Fibroblast of pulmonary artery (primary cell): ENCODE measurements at places on chromosomes 7 and 10.

GRCh38 chr7:30278849-30279652 is 5.3 kb upstream of the ZNRF2 start:
- no peak for DNase-seq

GRCh38 chr10:1328161-1328823 is 272.1 kb downstream of the WDR37 start:
- no peak for DNase-seq

- DNase-seq = no peak
Measured at GRCh38 chr7:47188653-47189315, 393.1 kb downstream of the TNS3 start.

DNA sequence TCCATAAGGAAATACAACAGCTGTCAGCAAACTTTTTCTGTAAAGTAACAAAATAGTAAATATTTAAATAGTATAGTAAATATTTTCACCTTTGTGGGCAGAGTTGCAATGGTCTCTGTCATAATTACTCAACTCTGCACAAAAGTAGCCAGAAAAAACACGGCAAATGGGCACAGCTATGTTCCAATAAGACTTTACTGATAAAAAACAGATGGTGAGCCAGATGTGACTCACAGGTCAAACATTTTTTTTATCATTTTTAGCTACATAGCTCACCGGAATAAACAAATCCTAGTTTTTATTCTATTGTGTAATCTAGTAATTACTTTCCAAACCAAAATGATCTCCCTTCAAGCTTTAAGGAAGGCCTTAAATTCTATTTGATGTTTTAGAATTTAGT is 55.3 kb downstream of the NCAPG2 start:
- peak; percentile 92 for DNase-seq

DNA sequence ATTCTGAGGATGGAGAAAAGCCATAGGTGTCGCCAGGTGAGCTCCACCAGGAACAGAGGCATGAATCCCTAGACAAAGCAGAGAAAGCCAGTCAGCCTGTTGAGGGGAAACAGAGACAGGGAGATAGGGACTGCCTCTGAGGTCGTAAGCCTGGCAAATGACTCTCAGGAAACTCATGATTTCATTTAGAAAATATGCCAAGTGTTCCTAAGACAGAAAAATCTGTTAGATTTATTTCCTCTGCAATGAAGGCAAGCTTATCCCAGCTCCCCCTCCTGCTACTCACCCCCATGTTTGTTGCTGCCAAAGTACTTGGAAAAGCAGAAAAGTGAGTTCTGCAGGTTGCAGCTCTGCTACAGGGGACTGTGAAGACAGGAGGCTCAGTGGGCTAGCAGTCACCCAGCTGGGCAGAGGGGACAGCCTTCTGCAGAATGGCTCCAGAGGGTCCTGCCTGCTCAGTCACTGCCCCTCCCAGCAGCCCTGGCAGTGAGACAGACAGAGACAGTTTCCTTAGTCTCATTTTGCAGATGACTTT is 184.3 kb downstream of the ADRA2A start:
- no peak for DNase-seq

DNA sequence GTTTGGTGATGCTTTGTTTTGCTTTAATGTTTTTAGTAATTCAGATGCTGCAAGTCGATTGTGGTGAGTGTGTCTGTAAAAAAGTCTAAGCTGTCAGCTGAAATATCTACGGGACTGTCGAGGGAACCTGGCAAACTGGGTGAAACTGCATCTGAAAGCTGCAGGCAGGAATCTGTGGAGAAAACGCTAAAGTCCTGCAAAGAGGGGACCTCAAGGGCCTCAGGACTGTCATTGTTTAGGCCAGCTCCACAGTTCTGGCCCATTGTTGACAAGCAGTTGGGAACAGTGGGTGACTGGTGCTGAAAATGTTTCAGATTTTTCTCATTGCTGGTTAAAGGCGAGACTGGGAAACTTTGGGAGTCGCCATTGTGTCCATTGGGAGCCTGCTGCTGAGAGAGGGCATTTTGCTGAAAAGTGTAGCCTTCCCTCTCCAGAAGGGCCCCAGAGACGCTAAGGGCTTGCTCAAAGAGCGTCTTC is 1.8 kb downstream of the HOXA2 start:
- DNase-seq = no peak

GRCh38 chr7:29375641-29376562 is 181.3 kb downstream of the CHN2 start:
- no peak for DNase-seq

- DNase-seq = no peak
Measured at GRCh38 chr10:52979295-52979990, 206.9 kb upstream of the MBL2 start.

- no peak for DNase-seq
Measured at GRCh38 chr7:153934629-153935028, 117.6 kb upstream of the DPP6 start.

GRCh38 chr7:49669285-49669684 is 104.2 kb upstream of the VWC2 start:
- no peak for DNase-seq

- no peak for DNase-seq
Measured at GRCh38 chr10:132408367-132408781, 11.4 kb downstream of the PWWP2B start.

- no peak for DNase-seq
Measured at GRCh38 chr10:116017405-116017804, 255.6 kb downstream of the GFRA1 start.

DNA sequence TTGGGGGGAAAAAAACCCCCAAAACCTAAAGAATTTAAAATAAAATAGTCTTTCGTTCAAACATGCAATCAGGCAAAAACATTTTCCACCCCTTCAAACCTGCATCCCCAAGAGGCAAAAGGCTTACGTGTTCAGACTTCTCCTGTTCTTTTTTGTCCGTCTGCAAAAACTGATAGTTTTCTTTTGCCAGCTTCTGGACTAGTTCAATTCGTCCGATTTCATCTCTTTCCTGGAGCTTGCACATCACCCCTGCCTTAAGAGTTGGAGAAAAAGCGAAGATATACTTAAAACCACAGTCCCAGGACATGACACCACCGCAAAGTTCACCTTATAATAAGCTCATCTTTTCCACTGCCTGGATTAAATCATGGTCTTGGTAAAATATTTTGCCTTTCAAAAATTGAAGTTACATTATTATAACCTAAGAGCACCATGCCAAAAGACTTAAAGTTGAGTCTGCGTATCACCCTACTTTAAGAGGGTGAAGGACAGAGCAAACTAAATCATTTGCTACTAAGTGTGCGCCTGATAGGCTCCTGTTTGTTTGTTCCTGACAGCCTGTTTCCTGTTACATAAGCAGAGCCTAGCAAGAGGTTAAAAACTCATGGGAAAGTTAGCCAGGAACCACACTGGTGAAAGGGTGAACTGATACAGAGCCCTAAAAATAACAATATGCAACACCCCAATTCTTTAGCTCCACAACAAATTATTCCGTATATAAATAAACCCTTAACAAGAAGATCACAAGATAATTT is 137.0 kb downstream of the RAPGEF5 start:
- peak; percentile 53 for DNase-seq

DNA sequence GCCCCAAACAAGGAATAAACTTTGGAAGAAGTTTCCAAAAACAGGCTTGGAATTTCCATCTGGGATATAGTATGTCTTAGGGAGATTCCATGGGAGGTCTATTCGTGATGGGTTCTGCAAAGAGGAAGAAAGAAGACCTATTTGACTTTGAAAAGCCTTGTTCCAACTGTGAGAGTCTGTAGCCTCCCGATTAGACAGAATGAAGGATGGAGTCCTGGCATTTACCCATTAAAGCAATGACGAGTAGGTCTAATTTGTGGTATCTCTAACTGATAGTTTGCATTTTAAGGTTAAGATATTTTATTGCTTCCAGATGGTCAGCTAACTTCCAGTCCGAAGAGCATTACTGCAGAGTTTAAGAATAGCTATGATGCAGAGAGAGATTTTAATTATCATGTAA is 19.5 kb upstream of the GALNT17 start:
- DNase-seq = no peak

GRCh38 chr10:72772031-72772430 is 80.1 kb downstream of the MCU start:
- DNase-seq = no peak

DNA sequence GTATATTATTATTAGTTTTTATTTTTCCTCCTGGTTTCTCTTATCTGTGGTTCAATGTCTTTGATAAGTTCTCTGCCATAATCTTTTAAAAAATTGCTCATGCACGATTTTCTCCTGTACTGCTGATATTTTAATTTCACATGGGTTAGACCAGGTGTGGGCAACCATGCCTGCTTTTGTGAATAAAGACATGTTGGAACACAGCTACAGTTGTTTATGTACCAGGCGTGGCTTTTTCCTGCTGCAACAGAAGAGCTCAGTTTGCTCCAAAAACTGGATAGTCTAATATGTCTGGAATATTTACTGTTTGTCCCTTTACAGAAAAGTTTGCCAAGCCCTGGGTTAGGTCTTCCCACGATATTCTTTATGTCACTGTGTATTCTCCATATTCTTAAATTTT is 105.2 kb downstream of the VWC2 start:
- DNase-seq = no peak

DNA sequence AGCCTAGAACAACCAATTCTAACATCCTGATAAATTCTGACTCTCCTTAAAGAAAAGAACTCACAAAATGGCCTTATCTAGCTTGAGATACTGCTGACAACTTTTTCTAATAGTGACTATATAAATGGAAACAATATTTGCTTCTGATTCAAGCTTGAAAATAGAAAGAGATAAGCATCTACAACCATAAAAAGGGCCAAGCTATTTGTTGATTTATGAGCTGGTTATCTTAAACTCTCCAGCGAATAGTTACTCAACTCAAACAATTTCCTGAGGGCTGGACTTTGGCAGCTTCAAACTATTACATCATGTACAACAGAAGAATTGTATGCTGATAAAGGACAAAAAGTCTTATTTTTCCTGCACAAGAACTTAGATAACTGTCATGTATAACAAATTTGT is 4.6 kb downstream of the USP54 start:
- peak; percentile 83 for DNase-seq

- DNase-seq = no peak
Measured at GRCh38 chr10:10731366-10731765, 286.3 kb upstream of the CELF2 start.

GRCh38 chr10:120979435-120980278 is 128.5 kb downstream of the WDR11 start:
- no peak for DNase-seq

GRCh38 chr7:16121876-16122390 is 299.4 kb downstream of the CRPPA start:
- no peak for DNase-seq

DNA sequence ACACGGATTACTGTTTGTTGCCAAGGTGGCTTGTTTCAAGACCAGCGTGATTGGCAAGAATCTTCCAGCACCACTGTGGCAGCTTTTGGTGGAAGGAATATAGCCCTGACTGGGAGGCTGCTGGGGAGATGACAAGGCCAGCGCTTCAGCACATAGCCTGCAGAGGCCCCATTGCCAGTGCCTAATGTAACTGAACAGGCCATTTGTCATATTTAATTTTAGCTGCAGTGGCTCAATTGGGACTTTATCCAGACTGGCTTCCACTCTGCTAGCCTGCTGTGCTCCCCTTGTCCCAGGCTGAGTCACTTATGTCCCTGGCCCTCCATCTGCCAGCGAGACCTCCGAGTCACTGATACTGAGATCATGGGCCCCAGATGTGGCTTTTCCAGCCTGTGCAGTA is 483.1 kb downstream of the GALNT17 start:
- no peak for DNase-seq

DNA sequence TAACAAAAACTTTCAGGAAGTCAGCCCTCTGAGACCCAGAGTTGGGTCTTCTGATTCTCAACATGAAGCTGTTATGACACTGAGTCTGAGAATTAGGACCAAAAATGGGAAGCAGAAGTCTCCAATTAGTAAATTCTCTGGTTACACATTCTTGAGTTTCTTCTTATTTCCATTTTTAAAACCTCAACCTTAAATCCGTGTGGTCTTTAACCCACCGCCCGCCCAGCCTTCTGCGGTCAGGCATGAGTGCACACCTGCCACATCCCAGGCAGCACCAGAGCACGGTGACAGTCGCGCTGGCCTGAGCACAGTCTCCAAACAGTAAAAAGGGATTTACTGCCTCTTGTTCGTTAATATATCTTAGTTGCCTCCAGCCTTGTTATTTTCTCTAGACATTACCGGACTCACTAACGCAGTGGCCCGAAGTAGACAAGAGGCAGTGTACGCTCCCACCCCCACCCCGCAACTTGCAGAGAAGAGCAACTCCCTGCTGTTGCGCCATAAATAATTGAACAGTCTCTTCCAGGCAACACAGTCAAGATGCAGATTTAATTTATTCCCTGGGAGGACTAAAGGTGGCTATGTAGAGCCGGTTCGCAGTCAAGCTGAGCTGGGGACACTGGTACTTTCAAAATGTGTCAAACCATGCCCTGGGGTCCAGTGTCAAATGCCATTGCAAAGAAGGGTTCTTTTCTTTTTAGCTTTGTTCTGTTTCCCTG is 147.0 kb upstream of the CELF2 start:
- no peak for DNase-seq

DNA sequence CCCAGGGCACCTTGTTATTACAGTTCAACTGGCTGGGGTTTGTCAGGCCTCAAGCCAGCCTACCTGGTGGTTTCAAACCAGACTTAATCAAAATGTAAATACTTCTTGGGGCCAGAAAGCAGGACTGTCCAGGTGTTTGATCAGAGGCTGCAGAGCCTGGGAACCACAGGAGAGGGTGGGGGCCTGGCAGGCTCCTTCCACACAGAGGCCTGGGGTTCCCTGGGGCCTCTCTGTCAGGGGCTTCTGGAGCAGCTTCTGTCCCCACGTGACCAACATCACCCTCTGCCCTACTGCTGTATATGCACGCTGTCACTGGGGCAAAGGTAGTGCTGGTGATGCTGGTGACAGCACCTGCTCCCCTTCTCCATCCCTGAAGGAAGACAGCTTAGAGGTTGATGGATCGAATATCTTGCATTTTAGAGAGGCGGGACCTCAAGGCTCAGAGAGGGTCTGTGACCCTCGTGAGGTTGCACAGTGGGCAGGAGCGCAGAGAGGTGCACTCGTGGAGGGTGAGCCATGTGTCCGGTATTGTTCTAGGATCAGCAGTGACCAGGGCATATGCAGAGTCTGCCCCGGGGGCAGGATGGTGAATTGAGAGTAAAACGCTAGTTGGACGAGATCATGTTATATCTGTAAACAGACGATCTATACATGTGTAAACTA is 95.4 kb downstream of the GRK5 start:
- DNase-seq = no peak

DNA sequence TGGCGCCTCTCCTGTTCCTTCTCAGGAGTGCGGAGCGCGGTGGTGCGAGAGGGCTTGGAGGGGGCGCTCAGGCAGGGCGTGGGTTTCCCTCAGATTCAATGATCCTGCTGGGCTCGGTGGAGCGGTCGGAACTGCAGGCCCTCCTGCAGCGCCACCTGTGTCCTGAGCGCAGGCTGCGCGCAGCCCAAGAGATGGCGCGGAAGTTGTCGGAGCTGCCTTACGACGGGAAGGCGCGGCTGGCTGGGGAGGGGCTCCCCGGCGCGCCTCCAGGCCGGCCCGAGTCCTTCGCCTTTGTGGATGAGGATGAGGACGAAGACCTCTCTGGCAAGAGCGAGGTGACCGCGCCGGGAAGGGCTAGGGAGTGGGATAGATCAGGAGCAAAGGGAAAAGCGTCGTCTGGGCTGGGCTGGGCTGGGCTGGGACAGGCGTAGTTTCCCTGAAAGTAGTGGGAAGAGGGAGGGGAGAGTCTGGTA is 17.0 kb downstream of the FAM131B start:
- DNase-seq = peak; percentile 28

GRCh38 chr10:69936091-69936490 is 116.6 kb upstream of the MACROH2A2 start:
- no peak for DNase-seq
